ENCODE measurements at places on chromosomes 11 and 22. TPM values are rescaled to one million over a fixed set of nuclear protein-coding genes. Genes with fewer than 3 reads are reported as not detected.
A peak's percentile ranks its signal among the peaks of the same experiment; 100 is the strongest.

The MRE11 gene
- total RNA-seq: 8.2 TPM

The SLC22A25 gene
- not detected for total RNA-seq

DNA sequence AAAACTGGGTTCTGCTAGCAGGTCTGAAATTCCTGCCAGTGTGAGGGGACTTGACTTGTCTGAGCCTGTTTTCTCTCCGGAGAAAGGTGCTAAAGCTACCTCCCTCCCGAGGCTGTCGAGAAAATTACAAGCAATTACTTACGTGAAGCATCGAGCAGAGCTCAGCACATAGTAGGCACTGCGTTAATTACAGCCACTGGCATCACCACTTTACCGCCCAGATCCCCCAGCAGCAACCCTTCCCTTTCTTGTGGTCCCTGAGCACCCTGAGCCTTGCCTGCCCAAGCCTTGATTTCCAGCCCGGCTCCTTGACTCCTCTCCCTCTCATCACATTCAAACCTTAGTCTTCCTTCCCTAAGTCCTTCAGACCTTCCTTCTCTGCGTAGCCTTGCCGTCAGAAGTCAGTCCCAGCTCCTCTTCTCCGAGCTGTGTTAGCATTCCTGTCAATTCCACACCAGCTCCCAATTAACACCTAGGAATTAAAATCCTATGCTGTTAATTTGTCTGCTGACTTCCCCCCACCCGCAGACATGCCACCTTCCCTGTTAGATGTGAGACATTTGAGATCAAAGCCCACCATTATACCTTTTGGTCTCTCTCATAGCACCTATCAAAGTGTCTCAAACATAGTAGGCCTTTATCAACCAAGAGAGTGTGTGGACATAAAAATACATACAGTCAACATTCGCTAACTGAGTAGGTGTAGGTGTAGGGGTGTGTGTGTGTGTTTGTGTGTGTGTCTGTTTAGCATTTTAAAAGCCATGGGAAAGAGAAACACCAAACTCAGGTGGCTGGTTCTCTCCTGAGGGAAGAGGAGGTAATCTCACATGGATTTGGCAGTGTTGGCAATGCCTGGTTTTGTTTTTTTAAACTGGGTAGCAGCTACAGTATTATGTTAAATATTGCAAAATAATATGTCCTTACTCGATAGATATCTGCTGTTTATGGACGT is 2.8 kb upstream of the KCNJ5 start:
- DNase-seq: no peak

DNA sequence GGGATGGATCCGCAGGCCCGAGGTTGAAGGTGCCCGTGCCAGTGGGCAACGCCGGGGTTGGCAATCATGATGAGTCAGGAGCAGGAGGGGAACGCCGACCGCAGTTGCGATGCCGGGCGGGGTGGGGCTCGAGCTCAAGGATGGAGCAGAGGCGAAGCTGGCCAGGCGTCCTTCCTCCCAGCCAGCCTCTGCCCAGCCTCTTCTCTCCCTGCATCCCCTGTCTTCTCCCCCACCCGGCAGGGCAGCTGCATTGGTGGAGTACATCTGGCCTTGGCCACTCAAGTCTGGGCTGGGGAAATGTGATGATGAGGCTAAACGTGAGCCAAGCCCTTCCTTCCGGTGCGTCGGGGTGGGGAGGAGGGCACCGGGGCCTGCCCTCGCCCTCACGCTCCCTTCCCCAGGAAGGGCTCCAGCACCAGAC is 3.9 kb downstream of the IFITM10 start:
- no peak for DNase-seq

DNA sequence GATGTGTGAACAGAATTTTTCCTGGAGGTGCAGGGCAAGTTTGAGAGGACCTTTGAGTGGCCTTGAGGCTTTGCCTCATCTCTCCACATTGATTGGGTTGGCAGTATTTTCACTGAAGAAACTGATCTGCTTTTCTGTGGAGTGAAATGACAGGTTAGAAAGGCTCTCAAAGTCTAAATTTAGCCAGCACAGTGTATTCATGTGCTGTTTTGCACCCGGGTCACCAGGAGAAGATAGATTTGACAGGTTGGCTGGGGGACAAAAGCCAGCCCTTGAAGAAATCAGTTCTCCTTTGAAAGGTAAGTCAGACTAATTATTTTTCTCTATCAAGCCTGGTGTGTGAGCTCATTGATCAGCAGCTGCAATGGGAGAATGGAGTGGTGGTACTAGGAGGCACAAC is 152.9 kb downstream of the DBX1 start:
- DNase-seq: peak; percentile 42
